ENCODE measurements at places on chromosomes 7 and 10. TPM values are rescaled to one million over a fixed set of nuclear protein-coding genes. Genes with fewer than 3 reads are reported as not detected.
A peak's percentile ranks its signal among the peaks of the same experiment; 100 is the strongest.

DNA sequence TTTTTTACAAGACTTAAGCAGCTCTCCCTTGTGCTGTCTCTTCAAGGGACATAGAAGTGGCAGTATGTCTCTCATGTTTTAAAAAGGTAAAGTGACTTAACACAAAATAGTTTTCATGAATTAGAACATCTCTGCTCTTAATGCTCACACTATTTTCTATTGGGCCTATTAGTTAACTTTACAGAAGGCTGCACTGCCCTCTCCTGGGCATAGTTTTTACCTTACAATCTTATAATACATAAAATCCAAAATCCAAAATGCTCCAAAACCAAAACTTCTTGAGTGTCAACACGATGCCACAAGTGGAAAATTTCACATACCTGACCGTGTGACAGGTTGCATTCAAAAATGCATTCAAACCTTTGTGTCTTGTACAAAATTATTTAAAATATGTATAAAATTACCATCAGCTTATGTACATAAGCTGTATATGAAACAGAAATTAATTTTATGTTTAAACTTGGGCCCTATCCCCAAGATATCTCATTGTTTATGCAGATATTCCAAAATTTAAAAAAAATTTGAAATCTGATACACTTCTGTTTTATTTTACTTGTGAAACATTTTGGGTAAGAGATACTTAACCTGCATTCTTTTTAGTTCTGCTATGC lies 25.8 kb downstream of the TES start:
- peaks cover 3% of the 10 kb centered on the region for H3K27me3 ChIP-seq
- no peaks in the 10 kb centered on the region for H3K4me1 ChIP-seq
- H3K4me3 ChIP-seq = no peak overlapping the region

- H3K36me3 ChIP-seq = no peaks in the 10 kb centered on the region
- H3K4me3 ChIP-seq = no peak overlapping the region
- DNase-seq = peak; percentile 85
- peaks cover 86% of the 10 kb centered on the region for H3K27me3 ChIP-seq
These were observed 2.6 kb upstream of the GAD2 start for GRCh38 chr10:26214004-26214403.

GRCh38 chr7:22663721-22664120 lies 63.3 kb upstream of the IL6 start:
- no peak overlapping the region for H3K27ac ChIP-seq
- DNase-seq = no peak
- no peaks in the 10 kb centered on the region for H3K27me3 ChIP-seq
- H3K4me1 ChIP-seq = peaks cover 18% of the 10 kb centered on the region
- peaks cover 52% of the 10 kb centered on the region for H3K36me3 ChIP-seq
- H3K4me3 ChIP-seq = no peak overlapping the region

NPSR1 gene
- not detected for total RNA-seq

- no peaks in the 10 kb centered on the region for H3K27me3 ChIP-seq
- H3K27ac ChIP-seq = no peak overlapping the region
- no peak overlapping the region for H3K4me3 ChIP-seq
- DNase-seq = peak; percentile 75
These were observed 383.8 kb upstream of the SORCS1 start for GRCh38 chr10:107548301-107548700.

CUTC gene
- 17.4 TPM for total RNA-seq

- no peaks in the 10 kb centered on the region for H3K4me1 ChIP-seq
- DNase-seq = no peak
- H3K4me3 ChIP-seq = no peak overlapping the region
- no peak overlapping the region for H3K27ac ChIP-seq
- no peaks in the 10 kb centered on the region for H3K27me3 ChIP-seq
These were observed 170.9 kb upstream of the SMIM30 start for GRCh38 chr7:113289140-113289740.

DNA sequence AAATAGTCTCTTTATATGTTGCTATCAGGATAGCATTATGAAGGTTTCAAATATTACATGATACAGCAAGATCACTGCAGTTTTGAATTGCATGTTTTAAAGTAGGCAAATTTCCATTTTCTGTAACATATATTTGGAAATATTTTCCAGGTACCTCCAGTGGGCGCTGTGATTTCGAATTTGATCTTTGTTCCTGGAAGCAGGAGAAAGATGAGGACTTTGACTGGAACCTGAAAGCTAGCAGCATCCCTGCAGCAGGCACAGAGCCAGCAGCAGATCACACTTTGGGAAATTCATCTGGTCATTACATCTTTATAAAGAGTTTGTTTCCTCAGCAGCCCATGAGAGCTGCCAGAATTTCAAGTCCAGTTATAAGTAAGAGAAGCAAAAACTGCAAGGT lies 299.0 kb downstream of the MALRD1 start:
- H3K4me1 ChIP-seq = no peaks in the 10 kb centered on the region
- H3K27ac ChIP-seq = no peak overlapping the region
- no peaks in the 10 kb centered on the region for H3K27me3 ChIP-seq
- H3K4me3 ChIP-seq = no peak overlapping the region
- H3K36me3 ChIP-seq = no peaks in the 10 kb centered on the region

DNAJC1 gene
- 30.4 TPM for total RNA-seq

DNA sequence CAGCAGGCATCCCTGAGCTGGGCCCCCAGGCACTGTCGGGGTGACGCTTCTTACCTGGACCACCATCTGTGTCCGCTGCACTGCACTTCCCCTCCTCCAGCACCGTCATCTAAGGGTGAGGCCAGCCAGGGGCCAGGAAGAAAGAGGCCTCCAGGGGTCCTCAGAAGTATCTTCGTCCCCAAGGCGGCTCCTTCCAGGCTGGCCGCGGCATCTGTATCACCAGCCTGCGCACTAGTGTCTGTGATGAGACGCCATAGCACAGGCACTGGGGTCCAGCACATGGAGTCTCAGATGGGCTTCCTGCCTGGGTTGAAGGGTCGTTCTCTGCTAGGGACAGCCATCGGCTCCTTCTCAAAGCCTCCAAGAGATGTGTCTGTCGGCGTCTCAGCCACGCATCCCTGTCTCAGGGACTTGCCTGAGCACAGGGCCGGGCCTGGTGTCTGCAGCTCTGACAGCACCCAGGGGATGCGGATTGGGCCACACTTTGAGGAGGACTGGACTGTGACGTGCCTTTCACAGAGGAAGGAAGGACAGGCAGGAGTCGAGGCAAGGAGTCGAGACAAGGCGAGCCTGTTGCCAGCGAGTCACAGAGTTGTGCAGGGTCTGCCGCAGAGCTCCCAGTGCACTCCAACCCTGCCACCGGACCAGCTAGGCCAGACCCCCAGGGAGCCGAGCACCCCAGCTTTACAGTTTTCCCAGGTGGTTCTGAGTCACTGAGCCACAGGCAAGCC lies 101.5 kb upstream of the DIP2C start:
- no peaks in the 10 kb centered on the region for H3K27me3 ChIP-seq
- H3K27ac ChIP-seq = no peak overlapping the region
- DNase-seq = peak; percentile 51
- H3K4me1 ChIP-seq = no peaks in the 10 kb centered on the region
- H3K36me3 ChIP-seq = no peaks in the 10 kb centered on the region

CCDC146 gene
- total RNA-seq = 1.7 TPM

HTR5A gene
- total RNA-seq = 0.16 TPM
